ENCODE measurements at places on chromosomes 7 and 10. TPM values are rescaled to one million over a fixed set of nuclear protein-coding genes. Genes with fewer than 3 reads are reported as not detected.
A peak's percentile ranks its signal among the peaks of the same experiment; 100 is the strongest.

Gene EGR2
- 23.0 TPM for total RNA-seq

Gene HTRA1
- 386 TPM for total RNA-seq

Gene AHR
- 65.8 TPM for total RNA-seq

Gene RPEL1
- not detected for total RNA-seq

GRCh38 chr7:4072161-4072925 lies 609.8 kb upstream of the FOXK1 start:
- H3K4me3 ChIP-seq = no peak overlapping the region
- H3K27ac ChIP-seq = no peak overlapping the region
- no peaks in the 10 kb centered on the region for H3K36me3 ChIP-seq

DNA sequence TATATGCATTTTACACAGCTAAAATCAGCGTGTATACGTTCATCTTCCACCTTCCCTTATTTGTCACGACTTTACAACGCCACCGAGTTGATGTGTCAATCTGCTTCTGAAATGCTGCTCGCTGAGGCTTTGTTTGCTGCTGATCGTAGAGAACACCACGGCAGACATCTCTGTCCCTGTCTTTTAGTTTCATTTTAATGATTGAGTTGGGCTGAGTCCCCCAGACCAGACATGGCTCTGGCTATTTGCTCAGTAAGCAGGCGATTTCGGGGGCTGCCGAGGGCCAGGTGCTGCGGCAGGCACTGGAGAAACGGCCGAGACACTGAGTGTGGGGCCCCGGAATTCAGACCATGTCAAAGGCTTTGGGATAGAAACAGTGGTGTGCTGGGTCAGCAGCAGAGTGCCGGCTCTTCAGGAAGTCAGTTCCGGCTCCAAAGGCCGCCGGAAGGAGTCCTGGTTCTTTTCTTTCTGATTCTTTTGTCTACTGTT lies 5.0 kb downstream of the LRRC27 start:
- no peaks in the 10 kb centered on the region for H3K36me3 ChIP-seq
- no peak for DNase-seq
- H3K27ac ChIP-seq = no peak overlapping the region
- H3K4me3 ChIP-seq = no peak overlapping the region

- no peak for DNase-seq
- no peaks in the 10 kb centered on the region for H3K27me3 ChIP-seq
- no peaks in the 10 kb centered on the region for H3K4me1 ChIP-seq
- H3K4me3 ChIP-seq = no peak overlapping the region
Measured at GRCh38 chr7:158655931-158656441, 48.6 kb downstream of the NCAPG2 start.

DNA sequence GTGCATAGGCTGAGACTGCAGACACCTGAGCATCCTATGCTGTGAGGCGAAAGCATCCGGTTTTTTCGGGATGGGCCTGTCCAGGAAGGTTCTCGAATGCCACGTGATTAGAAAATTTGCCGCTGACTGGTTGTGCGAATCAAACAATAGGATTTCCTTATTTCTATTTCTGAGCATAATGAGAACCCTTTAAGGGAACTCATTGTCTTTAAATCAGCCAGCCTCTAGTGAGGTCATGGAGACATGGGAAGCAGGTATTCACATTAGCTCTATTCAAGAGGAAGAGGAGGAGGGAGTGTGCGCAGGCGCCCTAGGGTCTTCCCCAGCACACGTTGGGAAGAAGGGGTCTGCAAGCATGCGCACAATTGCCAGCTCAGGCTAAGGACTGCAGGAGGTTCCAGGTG lies 5.6 kb downstream of the GIMAP1 start:
- H3K36me3 ChIP-seq = no peaks in the 10 kb centered on the region
- H3K4me3 ChIP-seq = no peak overlapping the region
- H3K27ac ChIP-seq = no peak overlapping the region
- H3K4me1 ChIP-seq = no peaks in the 10 kb centered on the region

GRCh38 chr7:1291357-1291689 lies 58.7 kb downstream of the UNCX start:
- no peaks in the 10 kb centered on the region for H3K36me3 ChIP-seq
- no peak overlapping the region for H3K4me3 ChIP-seq
- no peaks in the 10 kb centered on the region for H3K27me3 ChIP-seq
- no peak overlapping the region for H3K27ac ChIP-seq

DNA sequence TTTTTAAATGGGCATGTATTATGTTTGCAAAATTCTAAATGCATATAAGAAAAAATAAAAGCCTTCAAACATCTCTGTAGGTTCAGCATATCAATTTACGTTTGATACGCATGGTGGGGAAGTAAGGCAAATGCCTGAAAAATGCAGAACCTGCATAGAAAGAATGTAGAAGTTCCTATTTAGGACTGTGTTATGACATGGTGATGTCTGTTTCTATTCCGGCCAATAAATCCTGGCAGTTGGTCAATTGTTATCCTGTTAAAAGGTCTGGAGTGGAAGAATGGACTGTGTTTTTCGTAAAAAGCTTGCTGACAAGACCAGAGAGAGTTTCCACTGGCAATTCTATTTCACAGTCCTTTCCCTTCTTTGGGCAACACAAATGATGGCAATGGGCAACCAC lies 49.6 kb upstream of the CAV2 start:
- H3K4me3 ChIP-seq = no peak overlapping the region
- no peak for DNase-seq
- H3K27ac ChIP-seq = peak overlapping the region; percentile 63
- H3K36me3 ChIP-seq = no peaks in the 10 kb centered on the region
- no peaks in the 10 kb centered on the region for H3K27me3 ChIP-seq
- H3K4me1 ChIP-seq = peaks cover 2% of the 10 kb centered on the region

- H3K4me3 ChIP-seq = no peak overlapping the region
- DNase-seq = no peak
- no peaks in the 10 kb centered on the region for H3K36me3 ChIP-seq
- peak overlapping the region; percentile 74 for H3K27ac ChIP-seq
- no peaks in the 10 kb centered on the region for H3K27me3 ChIP-seq
Measured at GRCh38 chr7:137934176-137934826, 67.6 kb downstream of the CREB3L2 start.

GRCh38 chr7:117718116-117718835 lies 155.0 kb downstream of the CTTNBP2 start:
- H3K4me3 ChIP-seq = no peak overlapping the region
- no peak for DNase-seq
- H3K27ac ChIP-seq = no peak overlapping the region
- H3K27me3 ChIP-seq = no peaks in the 10 kb centered on the region
